ENCODE measurements at places on chromosomes 2 and 18. TPM values are rescaled to one million over a fixed set of nuclear protein-coding genes. Genes with fewer than 3 reads are reported as not detected.

DNA sequence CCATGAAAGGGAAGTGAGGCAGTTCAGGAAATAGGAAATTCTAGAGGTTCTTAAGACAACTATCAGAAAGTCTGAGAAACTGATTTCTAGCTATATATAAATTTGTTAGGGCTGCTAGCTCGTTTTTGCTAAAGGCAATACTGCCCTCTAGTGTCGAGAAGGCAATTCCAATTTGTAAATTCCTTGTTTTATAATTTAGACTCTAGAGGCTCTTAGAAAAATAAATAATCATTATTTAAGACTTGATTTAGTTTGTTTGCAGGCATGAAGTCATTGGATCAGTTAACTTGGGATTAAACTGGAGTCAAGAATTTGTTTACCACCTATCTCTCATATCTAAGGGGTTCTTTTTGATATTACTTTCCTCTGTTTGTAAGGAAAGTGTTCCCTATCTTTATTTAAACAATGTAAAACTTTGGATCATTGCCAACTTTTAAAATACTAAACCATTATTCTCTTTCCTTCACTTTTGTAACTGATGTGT, 66.2 kb downstream of the ACVR2A start:
- peak; percentile 88 for DNase-seq

DNA sequence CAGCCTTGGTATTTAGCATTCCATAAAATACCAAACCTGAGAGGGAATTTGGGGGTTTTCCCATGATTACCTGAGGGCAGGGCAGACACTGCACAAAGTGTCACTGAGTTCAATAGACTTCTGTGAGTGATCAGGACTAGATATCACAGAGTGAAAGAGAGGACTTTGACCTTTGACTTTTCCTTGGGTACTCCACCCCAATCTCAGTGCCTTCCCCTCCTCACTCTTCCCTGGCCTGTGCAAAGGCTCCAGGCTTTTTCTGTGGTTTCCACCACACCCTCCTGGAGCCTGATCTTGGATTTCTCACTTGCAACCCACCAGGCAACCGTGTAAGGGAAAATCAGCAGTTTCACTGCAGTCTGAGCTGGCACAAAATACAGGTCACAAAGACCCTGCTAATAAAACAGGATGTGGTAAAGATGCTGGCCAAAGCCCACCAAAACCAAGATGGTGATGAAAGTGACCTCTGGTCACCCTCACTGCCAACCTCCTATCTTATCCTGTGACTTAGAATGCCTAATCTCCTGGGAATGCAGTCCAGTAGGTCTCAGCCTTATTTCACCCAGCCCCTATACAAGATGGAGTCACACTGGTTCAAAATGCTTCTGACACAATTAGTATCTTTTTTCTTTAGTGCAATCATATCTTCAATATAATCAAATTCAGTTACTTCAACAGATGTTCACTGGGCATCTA, 64.0 kb downstream of the BOD1L2 start:
- DNase-seq = no peak

GRCh38 chr18:5534845-5535244, 9.0 kb downstream of the EPB41L3 start:
- DNase-seq = no peak

- DNase-seq = no peak
Observed at GRCh38 chr18:48934415-48934722, 16.4 kb downstream of the SMAD7 start.

- DNase-seq = peak; percentile 57
Observed at GRCh38 chr2:19538411-19538963, 180.1 kb upstream of the OSR1 start.

DNA sequence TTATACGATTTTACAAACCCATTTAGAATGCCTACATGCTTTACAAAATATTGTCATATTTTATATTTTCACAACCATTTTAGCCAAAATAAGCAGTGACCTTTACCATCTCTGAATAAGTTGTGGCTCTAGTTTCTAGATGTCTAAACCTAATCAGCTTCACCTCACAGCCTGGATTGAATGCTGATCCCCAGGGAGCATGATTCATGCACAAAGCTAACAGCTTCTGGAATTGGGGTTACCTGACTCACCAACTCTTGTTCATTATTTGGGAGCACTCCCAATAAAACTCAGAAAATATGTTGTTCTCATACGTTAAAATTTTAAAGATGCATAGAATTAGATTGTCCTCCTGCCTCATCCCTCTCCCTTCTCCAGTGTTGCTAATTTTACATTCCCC, 611.7 kb upstream of the NETO1 start:
- peak; percentile 15 for DNase-seq

- peak; percentile 51 for DNase-seq
Observed at GRCh38 chr2:85134255-85134895, 1.2 kb downstream of the TCF7L1 start.

GRCh38 chr2:165544897-165545296, 75.4 kb downstream of the CSRNP3 start:
- no peak for DNase-seq

GRCh38 chr2:11876889-11877288, 130.5 kb downstream of the LPIN1 start:
- no peak for DNase-seq

GRCh38 chr18:43043626-43044025, 71.9 kb downstream of the RIT2 start:
- no peak for DNase-seq

- DNase-seq = no peak
Observed at GRCh38 chr18:34942975-34943374, 98.2 kb upstream of the MAPRE2 start.

- DNase-seq = no peak
Observed at GRCh38 chr2:29189052-29189451, 73.8 kb downstream of the CLIP4 start.

DNA sequence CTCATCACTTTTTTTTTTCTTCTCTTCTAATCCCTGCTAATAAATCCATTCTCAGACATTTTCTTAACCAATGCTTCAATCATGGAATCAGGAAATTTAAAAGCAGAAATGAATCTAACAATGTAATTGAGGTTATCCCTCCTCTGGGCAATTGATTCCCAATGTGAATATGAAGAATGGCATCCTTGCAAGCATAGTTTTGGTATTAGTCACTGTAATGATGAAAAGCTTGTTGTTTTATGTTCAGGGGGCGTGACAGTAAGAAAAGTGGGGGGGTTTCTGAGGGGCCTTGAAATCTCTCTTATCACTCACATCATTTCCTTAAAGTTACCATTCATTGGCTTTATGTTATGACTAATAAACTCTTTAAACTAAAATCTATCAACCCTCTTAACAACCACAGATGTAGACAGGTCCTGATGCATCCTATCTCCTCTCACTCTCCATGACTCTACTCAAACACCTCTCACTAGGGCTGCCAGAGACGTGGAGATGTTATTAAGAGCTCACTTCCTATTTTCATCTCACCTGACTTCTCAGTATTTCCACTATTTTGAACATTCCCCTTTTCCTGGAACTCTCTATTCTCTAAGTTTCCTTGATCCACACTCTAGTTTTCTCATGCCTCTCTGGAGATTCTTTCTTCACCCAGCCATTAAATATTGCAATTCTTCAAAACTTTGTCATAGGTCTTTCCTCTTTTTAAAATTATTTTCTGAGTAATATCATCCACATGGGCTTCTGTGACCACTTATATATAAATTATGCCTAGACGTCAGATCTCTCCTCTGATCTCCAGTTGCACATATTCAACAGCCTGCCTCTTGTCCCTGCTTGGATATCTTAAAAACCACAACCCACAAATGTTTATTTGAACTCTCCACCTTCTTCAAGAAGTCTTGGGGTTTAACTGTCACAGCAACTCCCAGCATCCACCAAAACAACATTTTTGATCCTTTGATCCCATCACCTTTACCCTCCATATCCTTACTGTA, 332.9 kb downstream of the CDH2 start:
- peak; percentile 82 for DNase-seq

- no peak for DNase-seq
Observed at GRCh38 chr2:61948661-61949457, 43.4 kb downstream of the COMMD1 start.

- no peak for DNase-seq
Observed at GRCh38 chr2:101004620-101005325, 2.7 kb downstream of the RPL31 start.

DNA sequence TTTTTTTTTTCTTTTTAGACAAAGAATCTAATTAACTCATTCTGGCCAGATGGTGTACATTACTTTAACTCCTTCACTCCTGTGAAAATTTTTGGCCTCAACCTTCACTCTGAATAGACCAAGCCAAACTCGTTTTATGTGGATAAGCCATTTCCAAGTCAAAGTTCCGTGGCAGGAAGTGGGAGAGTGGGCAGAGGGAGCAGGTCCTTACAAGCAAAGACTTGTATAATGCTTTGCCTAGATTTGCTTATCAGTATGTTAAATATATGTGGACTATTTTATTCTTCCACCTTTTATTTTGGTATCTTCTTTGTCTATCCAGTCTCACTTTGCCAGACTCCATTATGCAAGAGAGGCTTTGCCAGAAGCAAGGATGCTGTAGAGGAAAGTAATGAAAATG, 178.1 kb upstream of the TNP1 start:
- DNase-seq = no peak

GRCh38 chr18:7646174-7646886, 79.2 kb downstream of the PTPRM start:
- no peak for DNase-seq

- DNase-seq = no peak
Observed at GRCh38 chr2:113112871-113113270, 14.5 kb upstream of the IL1RN start.

DNA sequence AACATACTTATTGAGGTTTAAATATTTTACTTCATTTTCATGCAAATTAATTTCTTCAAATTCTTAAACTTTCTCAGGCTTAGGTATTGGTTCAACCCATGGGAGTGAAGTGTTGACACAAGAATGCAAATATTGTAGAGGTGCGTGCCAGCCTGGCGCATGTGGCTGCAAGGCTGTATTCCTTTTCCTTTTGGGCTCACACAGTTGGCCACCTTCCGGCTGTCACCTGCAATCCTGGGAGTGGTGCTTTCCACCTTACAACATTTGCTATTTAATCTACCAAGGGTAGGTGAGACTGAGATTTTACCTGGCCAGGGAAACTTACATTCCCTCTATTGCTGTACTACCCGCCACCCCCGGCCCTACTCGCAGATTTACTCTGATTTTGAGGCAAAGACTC, 141.1 kb downstream of the DCC start:
- no peak for DNase-seq

DNA sequence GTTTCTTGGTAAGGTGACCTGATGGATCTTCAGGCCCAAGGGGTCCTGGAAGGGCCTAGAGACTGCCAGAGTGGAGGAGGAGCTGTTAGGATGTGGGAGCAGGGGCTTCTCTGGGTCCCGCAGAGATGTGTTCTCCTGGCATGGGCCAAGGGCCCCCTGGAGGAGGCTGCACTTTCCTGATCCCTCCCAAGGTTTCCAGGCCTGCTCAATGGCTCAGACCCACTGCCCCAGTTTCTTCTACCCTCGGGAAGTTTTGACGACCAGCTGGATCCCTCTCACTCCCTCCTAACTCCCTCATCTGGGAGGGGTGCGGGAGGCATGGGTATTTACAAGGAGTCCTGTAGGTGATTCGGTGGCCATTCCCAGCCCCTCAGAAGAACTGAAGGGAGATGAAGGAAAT, 36.1 kb downstream of the COA5 start:
- no peak for DNase-seq

GRCh38 chr2:144660518-144661316, 140.8 kb upstream of the ZEB2 start:
- DNase-seq = no peak

GRCh38 chr2:62254424-62255266, 58.7 kb downstream of the B3GNT2 start:
- no peak for DNase-seq

- DNase-seq = no peak
Observed at GRCh38 chr2:72109291-72109690, 38.4 kb downstream of the CYP26B1 start.

The PID1 gene
- under 0.01 TPM for total RNA-seq

The COLEC12 gene
- 45.1 TPM for total RNA-seq

The STPG4 gene
- total RNA-seq = not detected

The SGPP2 gene
- total RNA-seq = 0.05 TPM

The FBLN7 gene
- total RNA-seq = 2.4 TPM

The FEZ2 gene
- 103 TPM for total RNA-seq

The SERPINB13 gene
- not detected for total RNA-seq

The PLEK gene
- 0.17 TPM for total RNA-seq

The DIPK1C gene
- total RNA-seq = not detected

The RBBP8 gene
- total RNA-seq = 19.9 TPM

The MOCOS gene
- 0.34 TPM for total RNA-seq

The HRH4 gene
- total RNA-seq = 0.19 TPM

The SCYGR8 gene
- total RNA-seq = not detected

The PKP4 gene
- total RNA-seq = 63.7 TPM

The NYAP2 gene
- not detected for total RNA-seq

The LRATD1 gene
- total RNA-seq = 2.4 TPM

The ZNF396 gene
- total RNA-seq = 0.51 TPM
